Kasumi-1 (cell line): ENCODE measurements at places on chromosomes 6 and 20.

DNA sequence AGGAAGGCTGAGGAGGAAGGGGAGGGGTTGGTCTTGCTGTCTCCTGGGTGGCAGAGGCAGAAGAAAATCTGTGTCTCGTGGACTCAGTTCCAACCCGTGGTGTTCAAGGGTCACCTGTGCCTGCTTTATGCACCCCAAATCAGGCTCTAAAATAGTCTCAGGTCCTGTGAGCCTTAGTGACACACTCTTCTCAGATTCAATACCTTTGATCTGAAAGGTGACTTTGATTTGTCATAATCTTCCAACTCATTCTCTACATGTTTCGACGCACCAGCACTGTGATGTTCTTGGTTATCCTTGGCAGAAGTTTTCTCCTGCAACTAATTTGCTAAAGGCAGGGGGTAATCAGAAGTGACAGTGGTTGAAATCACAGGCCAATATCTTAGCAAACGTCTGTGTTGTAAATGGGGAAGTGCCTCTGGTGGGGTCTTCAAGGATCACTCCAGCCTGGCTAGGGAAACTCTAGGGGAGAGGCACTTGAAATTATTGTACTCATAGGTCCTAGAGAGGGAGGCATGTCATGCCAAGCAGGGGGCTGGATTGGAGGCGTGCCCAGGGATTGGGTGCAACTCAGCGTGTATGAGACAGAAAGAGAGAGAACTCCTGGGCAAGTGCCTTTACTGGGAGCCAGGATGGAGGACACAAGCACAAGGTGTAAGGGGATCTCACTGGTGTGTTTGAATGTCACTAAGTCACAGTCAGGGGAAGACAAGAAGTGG, 19.0 kb upstream of the PRND start:
- DNase-seq, result no peak

DNA sequence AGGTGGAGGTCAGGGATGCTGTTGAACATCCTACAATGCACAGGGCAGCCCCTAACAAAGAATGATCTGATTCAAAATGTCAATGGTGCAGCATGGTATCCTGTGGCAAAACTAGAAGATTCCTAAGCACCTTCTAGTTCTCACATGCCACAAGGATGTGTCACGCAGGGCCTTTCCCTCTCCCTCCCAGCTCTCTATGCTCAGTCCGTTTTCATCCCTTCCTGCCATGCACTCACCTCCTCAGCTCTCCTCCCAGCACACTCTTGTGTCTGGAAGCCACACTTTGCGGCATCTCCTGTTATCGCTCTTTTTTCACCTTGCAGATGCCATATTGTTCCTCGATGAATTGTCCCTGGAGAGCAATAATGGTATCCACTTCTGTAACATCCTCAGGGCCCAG, 263.4 kb downstream of the CDC5L start:
- DNase-seq, result no peak

DNA sequence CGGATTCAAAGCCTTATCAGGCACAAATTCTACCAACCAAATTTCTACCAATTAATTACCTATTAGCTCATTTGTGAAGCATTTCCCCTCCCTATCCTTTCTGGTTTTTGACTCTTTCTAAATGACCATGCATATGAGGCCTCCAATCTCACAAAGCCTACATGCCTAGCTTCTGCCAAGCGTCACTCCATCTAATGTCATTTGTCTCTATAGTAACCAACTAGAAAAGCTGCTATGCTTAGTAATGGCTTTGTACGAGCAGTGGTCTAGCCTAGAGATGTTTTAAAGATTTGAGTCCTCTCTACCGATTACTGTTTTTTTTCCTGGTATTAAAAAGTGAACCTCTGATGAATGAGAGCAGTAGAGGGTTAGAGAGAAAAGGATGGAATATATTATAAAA, 4.8 kb upstream of the ASF1A start:
- no peak for DNase-seq

DNA sequence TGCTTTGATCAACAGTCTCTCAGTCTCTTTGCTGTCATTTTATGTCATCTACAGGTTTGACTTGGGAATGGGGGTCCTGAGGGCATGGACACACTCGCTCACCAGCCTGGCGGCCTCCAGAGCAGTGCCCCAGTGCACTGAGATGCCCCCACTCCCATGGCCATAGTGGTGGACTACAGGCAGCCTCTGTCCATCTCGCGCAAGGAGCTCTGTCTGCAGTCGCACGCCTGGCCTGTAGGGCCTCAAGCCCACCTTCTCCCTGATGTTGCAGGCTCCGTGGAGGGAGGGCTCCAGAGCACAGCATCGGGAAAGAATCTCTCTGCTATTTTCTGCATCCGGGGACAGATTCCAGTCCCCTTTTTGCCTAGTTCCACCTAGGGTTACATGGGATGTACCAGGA, 22.6 kb downstream of the DDO start:
- DNase-seq, result no peak

GRCh38 chr6:81634155-81634880, 118.2 kb downstream of the TENT5A start:
- DNase-seq, result no peak

DNA sequence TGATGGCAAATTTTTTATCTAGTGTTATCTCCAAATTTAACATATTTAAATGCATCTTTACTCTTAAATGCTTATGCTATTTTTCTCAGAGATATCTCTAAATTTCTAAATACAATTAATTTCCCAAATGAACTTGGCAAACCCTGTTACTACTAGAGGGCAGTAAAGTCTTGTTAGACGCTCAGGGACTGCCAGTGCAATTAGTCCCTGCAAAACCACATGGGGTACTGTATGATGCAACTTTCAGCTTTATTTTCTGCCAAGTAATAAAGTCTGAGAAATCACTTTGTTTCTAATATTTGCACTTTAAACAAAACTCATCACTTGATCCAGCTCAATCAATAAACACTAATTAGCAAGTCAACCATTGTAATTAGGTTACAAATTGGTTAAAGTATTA, 76.0 kb upstream of the ADGRB3 start:
- DNase-seq, result peak; percentile 12

- no peak for DNase-seq
Measured at GRCh38 chr20:48096957-48097890, 311.9 kb upstream of the SULF2 start.

- DNase-seq, result no peak
Measured at GRCh38 chr20:10171864-10172751, 46.5 kb upstream of the SNAP25 start.

DNA sequence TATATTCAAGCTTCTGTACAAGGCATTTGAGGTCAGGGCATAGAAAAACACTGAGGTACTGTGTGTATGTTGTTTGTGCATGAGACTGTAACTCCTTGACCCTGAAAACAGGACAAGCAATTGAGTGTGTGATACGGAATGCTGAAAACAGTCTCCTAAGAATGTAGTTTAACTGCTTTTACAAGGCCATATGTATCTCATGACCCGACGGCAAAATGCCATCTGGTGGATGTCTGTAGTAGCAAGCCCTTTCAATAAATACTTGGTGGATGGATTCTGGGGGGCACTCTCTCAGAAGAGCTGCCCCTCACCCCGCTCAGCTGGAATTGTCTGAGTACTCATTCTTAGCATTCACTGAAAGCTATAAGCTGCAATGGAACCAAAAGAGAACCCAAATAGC, 69.3 kb upstream of the EYS start:
- no peak for DNase-seq

DNA sequence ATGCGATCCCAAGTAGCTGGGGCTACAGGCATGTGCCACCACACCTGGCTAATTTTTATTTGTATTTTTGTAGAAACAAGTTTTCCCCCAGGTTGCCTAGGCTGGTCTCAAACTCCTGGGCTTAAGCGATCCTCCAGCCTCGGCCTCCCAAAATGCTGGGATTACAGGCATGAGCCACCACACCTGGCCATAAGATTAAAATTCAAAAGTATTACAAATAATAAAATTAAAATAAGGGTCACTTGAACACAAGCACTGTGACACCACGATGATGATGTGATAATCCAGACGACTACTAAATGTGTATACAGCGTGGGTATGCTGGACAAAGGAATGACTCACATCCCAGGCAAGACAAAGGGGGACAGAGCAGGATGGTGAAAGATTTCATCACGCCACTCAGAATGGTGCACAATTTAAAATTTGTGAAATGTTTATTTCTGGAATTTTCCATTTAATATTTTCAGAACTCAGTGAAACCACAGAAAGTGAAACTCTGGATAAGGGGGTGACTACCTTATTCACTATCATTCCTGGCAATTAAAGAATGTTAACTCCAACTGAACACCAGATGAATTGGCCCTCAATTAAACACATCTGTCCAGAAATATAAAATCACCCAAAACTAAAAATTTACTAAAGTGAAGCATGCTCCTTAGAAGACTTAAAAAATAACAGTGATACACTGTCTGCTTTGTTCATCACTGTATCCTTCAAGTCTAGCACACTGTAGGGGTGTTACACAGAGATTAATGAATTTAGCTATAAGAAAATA, 13.1 kb downstream of the B4GALT5 start:
- no peak for DNase-seq

- DNase-seq, result peak; percentile 57
Measured at GRCh38 chr6:2958331-2958711, 13.0 kb downstream of the SERPINB6 start.

DNA sequence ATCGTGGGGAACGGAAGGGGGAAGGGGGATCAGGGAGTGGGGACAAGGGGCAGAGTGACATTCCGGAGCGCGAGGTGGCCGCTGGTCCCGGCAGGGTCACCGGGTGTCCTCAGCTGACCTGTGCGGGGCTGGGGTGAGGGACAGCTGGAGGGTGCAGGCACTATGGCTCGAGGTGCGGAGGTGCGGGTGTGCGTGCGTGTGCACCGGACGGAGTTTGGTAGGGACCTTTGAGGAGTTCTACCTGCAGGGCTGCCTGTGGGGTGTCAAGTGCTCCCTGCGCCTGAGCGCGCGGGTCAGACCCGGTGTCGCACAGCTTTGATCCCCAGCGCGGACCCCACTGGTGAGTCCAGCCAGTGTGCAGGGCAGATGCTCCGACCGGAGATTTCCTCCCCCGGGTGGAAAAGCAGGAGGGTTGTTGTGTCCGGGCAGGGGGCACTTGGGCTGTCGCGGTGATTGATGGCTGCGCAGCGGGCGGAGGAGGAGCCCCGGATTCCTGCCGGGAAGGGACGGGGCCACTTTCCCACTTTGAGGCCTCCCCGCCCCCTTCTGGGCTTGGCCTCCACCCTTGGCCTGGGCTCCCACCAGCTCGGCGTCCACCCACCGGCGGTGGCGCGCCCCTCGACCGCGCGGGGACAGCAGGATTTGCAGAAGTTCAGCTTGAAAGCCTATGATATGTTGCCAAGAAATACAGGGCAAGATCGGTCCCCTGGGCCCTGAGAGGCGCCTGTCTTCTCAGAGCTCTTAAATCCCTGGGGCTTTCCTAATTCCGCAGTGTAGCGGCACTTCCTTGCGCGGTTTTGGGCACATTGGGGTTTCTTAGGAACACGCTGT, 658 bp downstream of the RIN2 start:
- no peak for DNase-seq
